Activated T-helper 17 cell treated with anti-CD3 and anti-CD28 coated beads, Interleukin-2, amount 50 U/mL, for 72 hours (primary cell): ENCODE measurements at places on chromosomes 12 and 14. TPM values are rescaled to one million over a fixed set of nuclear protein-coding genes. Genes with fewer than 3 reads are reported as not detected.

GRCh38 chr14:53152887-53153701, at the start of gene DDHD1:
Gene DDHD1 (minus strand): TSS chr14:53153323. CDS start chr14:53153098, 225 bp downstream.
- ATAC-seq, result peak; percentile 76

DNA sequence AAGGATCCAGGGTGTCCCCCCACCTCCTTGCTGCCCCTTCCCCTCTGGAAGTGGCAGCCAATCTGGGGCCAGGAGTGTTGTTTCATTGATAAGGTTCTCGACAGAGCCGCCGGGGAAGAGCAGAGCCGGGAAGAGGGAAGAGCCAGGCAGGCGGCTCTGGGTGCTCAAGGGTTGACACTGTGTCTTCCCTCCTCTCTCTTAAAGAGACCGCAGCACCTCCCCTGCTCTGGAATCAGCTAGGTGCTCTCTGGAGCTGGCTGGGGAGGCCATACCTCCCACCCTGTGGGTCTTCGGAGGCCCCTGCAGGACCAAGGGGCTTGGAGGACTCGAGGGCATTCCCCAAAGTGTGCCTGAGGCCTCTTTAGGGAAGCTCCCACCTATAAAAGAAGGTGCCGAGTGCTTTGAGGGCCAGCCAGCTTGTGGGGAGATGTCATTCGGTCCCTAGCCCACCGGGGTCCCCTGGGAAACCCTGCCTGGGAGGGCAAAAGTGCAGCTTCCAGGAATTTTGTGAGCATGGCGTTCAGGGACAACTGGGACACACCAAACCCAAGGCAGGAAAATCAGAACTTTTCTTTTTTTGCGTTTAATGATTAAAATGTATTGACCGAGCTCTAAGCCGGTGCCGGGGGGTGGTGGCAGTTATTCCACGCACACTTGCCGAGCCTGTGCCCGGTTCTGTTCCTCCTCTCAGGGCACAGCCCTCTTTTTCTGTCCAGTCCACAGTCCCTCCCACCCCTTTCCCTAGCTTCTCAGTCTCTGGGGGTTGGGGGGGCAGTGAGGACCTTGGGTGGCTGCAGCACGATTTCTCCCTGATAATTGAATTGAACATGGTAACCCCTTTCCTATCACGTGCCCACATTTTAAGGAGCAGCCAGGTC, 3.0 kb downstream of the SETD1B start:
- ATAC-seq, result no peak

GRCh38 chr12:90677055-90677454, 277.9 kb downstream of the CCER1 start:
- ATAC-seq, result no peak

DNA sequence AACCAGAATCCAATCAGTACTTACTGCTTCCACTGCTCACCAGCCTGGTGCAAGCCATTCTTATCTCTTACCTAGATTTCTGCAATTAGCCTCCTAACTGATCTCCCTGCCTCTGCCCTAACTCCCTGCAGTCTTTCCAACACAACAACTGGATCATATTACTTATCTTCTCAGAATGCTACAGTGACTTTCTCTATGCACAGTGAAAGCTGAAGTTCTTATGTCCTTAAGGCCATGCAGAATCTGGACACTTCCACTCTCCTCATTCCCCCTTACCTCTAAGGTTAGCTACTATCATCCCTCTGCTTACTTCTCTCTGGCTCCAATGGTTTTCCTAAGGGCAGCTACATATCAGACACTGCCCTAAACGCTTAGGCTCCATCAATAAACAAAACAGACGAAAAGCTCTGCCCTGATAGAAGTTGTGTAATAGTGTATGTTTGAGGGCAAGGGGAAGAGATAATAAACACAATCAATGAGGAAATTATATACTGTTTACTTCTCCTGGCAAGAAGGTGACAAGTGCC, 4.0 kb downstream of the KTN1 start:
- no peak for ATAC-seq

KRT75 gene
- total RNA-seq, result not detected
